ENCODE measurements at places on chromosomes 12 and 14.

- DNase-seq: no peak
These were observed 124.6 kb downstream of the SINHCAF start for GRCh38 chr12:31201382-31201781.

GRCh38 chr12:70660620-70661219, 23.5 kb upstream of the PTPRB start:
- DNase-seq: no peak

GRCh38 chr14:71692496-71692895, 239.7 kb upstream of the RGS6 start:
- DNase-seq: no peak

GRCh38 chr14:66043921-66044320, 442.2 kb upstream of the CCDC196 start:
- no peak for DNase-seq

GRCh38 chr14:54275997-54276725, 120.6 kb upstream of the CDKN3 start:
- DNase-seq: no peak

DNA sequence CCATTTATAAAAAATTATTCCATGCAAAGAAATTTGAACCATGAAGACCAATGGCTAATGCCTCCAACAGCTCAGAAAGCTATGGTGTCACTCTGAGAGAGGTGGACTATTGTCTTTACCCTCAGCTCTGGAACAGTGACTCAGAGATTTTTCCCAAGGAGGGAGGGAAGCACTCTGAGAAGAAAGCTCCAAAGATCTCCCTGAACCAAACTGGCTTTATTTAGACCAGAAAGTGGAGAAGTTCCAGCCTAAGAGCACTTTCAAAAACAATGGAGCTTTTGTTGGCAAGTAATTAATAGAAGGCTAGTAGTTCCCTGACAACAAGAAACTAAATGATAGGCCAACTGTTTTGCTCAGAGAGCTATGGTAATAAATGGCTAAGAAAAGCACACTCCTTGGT, 599.9 kb upstream of the MDGA2 start:
- no peak for DNase-seq

DNA sequence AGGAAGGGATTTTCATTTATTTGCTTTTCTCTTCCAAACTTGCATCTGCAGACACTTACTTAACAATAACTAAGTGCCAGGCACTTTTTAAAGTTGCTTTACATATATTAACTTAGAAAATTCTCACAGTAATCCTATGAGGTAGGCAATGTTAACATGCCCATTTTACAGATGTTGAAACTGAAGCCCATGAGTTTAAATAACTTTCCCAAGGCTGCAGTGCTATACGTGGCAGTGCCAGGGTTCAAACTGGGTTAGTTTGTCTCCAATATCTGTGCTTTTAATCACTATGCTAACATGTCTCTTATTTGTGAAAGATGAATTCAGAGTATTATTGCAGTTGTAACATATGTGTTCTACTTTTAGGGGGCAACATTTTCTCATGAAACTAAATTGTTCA, 29.9 kb downstream of the PUS7L start:
- DNase-seq: no peak

DNA sequence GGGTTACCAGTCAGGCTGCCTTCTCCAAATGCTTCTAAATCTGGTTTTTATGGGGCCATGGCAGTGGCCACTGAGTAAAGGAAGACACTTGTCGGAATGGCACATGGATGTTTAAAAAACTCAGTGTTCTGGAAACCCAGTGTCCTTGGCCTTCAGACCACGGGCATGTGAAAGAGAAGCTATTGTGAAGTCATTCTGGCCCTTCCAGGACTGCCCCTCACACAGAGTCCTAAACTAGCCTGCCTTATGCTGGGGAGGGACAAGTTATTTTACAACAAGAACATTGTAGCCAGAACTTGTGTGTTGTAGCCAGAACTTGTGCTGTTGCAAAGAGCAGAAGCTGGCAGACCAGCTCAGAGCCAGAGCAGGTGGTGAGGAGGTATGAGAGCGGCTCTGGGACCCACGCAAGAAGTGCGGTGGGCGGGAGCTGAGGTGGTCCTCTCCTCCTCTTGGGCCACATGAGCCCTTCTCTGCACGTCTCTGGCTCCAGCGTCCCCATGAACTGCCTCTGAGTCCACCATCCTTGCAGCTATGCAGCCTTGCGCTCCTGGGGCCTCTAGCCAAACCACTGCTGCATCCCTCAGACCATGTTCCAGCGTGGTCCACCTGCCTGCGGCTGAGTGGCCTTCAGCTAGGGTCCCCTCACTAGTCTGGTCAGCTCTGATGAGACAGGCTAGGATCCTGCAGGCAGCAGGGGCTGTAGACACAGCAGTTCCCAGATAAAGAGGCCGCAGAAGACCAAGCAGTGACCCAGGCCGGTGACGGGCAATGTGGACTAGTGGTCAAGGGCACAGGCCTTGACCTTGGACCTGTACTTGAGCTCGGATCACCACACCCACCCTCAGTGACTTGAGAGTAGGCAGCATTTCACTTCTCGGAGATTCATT, 32.5 kb downstream of the MMAB start:
- no peak for DNase-seq

DNA sequence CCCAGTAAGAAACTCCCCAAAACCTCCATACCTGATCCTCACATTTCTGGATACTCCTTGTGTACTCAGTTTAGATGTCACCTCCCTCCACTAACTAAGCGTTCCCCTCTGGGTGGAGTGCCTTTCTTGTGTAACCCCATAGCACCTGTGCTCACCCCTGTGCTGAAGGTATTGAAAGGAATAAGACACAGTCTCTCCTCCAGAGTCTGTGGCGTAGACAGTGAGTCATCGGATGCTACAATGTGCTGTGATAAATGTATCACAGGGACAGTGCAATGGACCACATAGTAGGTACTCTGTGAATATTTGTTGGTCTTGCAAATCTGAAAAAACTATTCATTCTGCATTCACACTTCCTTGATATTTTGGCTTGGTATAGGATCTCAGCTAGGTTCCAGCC, 30.8 kb downstream of the TSPAN9 start:
- DNase-seq: no peak

DNA sequence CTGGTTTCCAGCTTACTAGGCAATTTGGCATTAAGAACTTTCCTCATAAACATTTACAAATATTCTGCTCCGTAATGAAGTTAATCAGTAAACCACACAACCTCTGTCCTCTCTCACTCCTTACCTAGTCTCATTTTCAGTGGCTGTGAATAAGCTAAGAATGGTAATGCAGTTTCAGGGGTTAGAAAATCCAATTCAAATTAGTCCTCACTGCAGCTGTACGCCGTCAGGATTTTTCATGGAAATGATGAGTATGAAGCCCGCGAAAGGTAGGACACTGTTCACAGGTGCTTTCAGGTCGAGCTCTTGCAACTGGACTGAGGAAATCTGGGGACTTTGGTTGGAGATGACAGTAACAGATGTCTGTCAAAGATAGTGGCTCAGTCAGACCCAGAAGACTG, 29.6 kb downstream of the NR1H4 start:
- no peak for DNase-seq

- no peak for DNase-seq
These were observed 9.2 kb downstream of the SERPINA9 start for GRCh38 chr14:94466706-94467370.

Data from stimulated activated CD4-positive, alpha-beta T cell treated with anti-CD3 and anti-CD28 coated beads, Interleukin-12 subunit alpha, Interleukin-12 subunit beta, amount 100 ng/mL, for 48 hours (primary cell).